ENCODE measurements at places on chromosomes 7 and 10.

DNA sequence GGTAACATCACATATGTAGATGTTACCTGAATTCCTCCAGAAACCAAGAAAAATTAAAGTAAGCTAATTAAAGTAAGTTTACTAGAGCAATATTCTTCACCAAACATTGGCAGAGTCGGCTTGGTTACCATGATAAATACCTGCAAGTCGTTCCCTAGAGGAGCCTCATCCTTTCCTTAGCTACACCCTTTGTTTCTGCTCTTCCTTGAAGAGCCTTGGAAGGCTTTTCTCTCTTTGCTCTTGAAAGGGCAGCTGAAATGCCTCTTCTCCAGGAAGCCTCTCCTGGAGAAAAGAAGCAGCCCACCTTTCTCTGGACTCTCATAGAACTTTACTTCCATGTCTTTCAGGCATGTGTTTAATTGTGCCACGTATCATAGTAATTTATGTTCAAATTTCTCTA lies 34.9 kb upstream of the CALD1 start:
- no peak for DNase-seq

GRCh38 chr7:130157700-130158099 lies 47.5 kb downstream of the TMEM209 start:
- DNase-seq, result no peak

GRCh38 chr7:8155836-8156235 lies 106.1 kb downstream of the ICA1 start:
- DNase-seq, result peak; percentile 27

GRCh38 chr10:131000244-131000643 lies 311.3 kb downstream of the TCERG1L start:
- no peak for DNase-seq

GRCh38 chr7:31811650-31812461 lies 124.8 kb downstream of the PPP1R17 start:
- no peak for DNase-seq

- no peak for DNase-seq
These were observed 42.8 kb downstream of the RNLS start for GRCh38 chr10:88540351-88540750.

DNA sequence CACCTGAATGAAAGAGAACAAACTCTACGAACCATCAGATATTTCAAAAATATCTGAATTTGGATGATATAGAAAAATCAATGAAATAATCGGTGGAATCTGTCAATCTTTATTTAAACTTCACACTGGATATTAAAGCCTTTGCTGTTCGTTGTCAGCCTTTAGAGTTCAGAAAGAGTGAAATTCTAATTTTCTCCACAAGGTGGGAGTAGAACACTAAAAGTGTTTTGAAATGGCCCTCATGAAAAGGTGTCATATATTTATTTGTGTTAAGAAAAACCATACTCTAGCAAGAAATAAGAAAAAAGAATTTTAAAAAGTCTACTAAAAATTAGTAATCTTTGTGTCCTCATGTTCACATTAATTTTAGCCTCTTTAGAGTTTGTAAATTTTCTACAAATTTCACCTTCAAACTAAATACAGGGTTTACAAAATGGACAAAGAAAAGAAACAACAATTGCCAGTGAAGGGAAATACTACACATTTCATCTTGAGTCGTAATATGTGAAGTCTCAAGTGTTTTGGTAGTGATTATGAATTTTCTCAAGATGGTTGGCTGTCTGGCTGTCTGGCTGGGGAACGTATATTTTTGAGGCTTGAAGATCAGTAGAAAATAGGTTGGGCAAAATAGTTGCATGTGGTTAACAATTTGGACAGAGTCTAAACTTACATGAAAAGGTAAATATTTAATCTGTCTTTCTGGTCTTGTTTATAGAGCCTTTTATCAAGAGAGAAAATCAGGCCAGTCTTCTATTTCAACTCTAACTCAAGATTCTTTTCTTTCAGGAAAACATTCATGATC lies 43.7 kb downstream of the DNAJB9 start:
- peak; percentile 34 for DNase-seq

- DNase-seq, result no peak
These were observed 28.1 kb downstream of the XPNPEP1 start for GRCh38 chr10:109895095-109895818.

DNA sequence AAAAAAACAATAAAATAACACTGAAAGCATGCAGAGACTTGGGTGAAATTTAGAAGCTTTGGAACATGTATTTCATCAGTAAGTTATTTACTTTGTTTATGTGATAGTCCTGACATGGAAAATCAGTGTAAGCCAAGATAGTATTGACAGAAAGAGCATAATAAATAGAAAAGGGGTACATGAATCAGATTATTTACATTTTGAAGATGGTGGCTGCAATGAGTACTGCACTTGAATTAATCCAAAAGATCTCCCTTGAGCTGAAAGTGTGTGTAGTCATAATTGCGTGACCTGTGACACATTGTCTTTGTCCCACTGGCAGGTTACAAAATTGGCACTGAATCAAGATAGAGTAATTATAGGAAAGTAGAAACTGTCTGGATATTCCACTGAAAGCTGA lies 562.9 kb downstream of the GFRA1 start:
- no peak for DNase-seq

GRCh38 chr7:8314566-8314965 lies 52.6 kb upstream of the ICA1 start:
- DNase-seq, result no peak

- peak; percentile 70 for DNase-seq
These were observed 162.8 kb upstream of the ZMIZ1 start for GRCh38 chr10:78905957-78906308.

DNA sequence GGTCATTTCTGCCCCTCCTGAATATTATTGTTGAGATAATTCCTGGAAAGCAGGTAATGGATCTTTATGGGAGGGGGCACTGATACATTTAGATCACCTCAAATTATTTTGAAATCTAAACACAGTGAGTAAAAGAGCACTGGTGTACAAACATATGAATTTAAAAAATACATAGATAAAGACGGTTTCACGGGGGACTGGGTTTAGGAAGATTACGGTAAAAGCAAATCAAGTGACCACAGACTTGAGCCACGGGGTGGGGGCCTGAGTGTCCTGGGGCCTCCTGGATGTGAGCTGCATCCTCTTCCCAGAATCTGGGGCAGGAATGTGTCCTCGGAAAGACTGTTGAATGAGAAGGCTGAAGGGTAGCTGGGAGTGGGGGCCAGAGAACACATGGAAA lies 219.1 kb upstream of the KLF6 start:
- DNase-seq, result no peak

DNA sequence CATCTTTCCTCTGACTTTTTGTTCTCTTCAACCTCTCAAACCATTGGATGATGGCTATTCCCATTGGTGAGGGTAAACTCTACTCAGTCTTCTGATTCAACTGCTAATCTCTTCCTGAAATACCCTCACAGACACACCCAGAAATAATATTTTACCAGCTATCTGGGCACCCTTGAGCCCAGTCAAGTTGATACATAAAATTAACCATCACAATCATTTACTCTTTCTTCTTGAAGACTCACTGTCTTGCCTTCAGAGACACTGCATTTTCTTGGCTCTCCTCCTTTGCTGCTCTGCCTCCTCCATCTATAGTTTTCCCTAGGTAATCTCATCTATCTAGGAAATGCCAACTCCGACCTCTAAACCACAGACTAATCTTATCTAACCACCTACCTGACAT lies 12.6 kb upstream of the PRRT4 start:
- no peak for DNase-seq

DNA sequence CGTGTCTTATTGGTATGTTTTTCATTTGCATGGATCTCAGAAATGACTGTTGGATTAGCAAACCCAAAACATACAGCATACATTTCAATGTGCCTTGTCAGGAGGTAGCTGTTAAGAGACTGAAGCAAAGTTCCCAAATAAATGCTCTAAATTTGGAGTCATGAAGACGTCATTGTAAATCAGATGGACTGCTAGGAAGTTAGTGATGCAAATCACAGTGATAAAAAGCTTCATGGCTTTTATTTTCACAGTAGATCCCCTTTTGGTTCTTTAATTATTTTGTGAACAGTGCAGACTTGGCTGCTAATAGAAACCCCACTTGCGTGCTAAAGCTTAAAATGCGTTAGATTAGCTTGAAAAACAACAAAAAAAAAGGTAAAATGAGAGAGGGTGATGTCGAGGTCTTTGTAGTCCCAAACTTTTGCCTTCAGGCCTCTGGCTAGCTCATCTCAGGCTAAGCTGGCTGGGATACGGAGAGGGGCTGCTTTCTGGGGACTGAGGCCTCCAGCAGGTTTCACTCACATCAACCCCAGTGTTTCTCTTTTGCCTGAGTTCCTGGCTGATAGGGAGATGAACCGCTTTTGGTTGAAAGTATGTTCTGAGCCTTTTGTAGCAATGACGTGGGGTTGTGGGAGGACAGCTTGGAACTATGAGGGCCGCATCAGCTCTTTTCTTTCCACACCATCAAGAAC lies 107.1 kb upstream of the CDCA7L start:
- DNase-seq, result no peak

DNA sequence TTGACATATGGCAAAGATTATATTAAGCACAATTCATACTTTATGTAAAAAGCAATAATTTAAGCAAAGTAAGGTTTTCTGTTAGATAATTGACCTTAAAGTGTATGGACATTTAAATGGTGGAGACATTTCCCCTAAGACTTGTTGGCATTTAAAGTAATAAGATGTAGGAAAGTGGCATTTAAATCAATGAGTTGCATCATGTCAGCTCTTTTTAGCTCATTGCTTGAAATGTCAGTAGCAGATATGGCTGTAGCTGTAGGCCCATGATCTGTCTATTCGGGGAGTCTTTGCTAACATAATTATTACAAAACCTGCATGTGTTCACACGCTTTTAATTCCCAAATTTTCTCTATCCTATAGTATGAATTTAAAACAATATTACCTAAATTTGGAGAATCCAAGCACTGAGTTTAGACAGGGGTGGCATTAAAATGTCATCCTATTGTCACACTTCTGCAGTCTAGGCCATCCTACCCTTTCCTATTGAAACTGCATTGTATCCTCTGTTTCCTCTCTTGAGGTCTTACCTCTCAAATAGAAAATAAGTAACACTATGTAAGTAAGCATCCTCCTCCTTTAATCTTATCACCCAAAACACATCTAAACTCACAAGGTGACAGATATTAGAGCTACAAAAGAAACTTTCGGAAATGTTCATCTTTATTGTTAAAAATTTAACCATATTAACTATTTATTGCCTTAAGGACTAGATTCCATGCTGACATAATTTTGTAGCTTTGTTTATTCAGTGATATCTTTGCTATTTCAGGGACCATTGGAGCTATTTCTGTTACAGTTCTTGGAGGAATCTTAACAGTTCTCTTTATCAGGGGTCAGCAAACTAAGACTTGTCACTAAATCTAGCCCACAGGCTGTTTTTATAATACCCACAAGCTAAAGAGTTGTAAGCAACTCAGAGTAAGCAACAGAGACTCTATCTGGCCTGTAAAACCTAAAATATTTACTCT lies 91.2 kb downstream of the LCOR start:
- no peak for DNase-seq

GRCh38 chr7:116258734-116259133 lies 48.4 kb downstream of the TES start:
- peak; percentile 16 for DNase-seq

DNA sequence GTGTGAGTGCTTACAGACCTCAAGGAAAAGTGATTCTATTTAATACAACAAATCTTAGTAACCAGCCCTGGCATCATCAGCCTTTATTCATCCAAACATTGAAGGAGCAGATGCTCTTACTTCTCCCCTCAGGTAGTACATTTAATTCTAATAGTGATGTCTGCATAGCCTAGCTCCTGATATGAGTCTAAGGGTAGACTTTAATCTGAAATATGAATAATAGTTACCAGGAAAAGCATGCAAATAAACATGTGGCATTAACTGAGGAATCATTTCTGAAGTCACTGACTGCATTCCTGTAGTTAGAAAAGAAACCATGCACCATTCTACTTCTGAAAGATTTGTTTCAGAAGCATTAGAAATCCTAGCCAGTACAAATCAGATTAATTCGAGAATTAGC lies 25.7 kb upstream of the LMBR1 start:
- no peak for DNase-seq

DNA sequence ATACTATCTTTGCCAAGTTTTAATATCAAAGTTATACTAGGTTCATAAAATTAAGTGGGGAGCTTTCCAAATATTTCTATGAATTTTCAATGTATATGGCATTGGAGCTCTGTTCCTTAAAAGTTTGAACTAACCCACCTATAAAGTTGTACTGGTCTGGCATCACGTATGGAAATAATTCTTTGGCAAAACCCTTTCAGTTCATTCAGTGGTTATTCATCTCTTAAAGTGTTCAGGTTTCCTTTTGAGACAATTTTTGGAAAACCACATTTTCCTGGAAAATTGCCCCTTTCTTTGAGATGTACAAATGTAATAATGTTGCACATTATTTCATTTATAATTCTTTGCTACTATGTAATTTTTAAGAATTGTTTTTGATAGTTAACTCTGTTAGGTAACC lies 62.5 kb upstream of the INPP5A start:
- DNase-seq, result no peak

DNA sequence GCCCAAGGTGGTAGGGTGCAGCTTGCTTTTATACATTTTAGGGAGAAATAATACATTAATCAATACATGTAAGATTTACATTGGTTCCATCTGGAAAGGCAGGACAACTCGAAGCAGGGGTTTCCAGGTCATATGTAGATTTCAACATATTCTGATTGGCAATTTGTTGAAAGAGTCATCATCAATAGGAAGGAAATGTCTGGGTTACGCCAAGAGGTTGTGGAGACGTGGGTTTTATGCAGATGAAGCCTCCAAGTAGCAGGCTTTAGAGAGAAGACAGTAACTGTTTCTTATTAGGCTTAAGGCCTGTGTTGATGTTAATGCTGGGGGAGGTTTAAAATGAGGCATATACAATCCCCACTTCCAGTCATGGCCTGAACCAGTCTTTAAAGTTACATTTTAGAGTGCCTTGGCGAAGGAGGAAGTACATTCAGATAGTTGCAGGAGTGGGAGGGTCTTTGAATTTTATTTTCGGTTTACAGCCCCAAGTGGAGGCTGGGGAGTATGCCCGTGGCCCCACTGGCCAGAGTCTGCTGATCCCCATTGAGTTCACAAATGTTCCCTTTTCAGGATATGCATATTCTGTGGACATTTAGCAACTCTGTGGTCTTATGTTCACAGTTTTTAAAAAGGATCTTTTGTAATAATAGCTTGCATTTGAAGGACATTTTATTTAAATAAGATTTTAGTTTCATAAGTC lies 166.0 kb upstream of the GDF10 start:
- DNase-seq, result no peak

DNA sequence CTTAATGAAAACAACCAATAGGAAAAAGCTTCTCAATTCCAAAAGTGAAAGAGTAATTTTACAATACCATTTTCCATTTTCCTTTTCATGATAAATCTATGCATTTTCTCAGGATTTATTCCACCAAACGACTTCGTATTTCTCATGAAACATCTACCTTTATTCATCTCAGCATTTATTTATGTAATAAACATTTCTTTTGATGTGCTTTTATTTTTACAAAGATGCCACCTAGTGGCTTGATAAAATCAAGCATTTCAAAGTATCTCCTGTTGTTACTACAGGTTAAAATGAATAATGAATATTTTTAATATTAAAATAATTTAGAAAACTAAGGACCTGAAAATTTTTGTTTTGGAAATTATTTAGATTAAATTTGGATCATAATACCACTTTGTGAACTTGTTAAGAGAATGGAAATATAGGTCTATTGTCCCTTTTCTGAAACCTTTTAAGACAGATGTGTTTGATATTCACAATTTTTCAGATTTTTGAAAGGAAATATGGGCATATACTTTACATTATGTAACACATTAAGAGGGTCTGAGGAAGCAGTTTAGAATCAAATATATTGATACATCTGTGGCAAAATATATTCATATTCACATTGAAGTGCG lies 2.7 kb upstream of the IQUB start:
- no peak for DNase-seq

GRCh38 chr10:126052171-126052570 lies 155.8 kb downstream of the FANK1 start:
- DNase-seq, result no peak

- no peak for DNase-seq
These were observed 257.2 kb downstream of the GRID1 start for GRCh38 chr10:86109421-86109820.

All from NCI-H774 (cell line).